ENCODE measurements at places on chromosomes 2 and 18.

DNA sequence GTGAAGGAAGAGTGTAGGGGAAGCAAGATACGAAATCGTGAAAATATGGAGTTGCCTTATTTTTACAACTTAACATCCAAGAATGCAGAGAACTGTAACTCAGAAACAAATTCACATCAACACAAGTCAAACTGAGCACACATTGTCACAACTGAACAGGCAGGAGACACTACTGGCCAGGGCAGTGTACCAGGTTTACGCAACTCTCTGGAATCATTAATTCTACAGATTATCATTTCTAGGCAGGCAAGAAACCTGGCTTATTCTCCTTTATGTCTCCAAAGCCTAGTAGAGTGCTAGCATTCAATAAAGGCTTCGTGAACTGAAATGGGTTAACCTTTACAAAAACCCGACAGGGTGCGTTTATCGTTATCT is 584 bp downstream of the COA5 start:
- no peak for DNase-seq

DNA sequence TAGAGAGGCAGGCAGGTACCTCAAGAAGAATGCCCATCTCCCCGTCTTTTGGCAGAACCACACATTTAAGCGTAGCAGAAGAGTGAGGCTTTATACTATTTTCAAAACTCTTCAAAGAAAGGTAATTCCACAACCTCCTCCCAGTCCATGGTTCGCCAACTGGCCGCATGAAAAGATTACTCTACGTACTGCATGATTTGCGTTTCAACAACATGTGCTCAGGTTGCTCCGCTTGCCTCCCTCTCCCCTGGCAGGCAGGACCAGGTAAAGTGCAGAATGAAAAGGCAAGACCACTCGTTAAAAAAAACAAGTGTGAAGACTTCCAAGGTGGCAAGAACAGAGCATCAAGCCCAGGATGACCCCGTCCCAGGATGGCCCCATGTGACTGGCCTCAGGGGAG is 143.7 kb downstream of the SP3 start:
- no peak for DNase-seq

DNA sequence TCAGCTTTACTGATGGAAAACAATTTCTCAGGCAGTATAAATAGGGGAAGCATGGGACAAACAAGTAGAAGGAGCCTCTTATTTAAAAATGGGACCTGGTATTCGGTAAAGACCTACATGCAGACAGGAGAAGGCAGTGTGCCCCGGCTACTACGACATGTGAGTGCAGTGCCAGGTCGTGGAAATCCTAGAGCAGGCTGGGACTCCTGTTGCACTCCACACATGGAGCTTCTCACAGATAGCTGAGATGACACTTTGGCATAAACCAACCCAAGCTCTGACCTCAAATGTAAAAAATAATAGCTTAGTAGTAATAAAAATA is 885 bp upstream of the DSEL start:
- DNase-seq = no peak

- no peak for DNase-seq
These were observed 37.8 kb upstream of the DNMT3A start for GRCh38 chr2:25379535-25379934.
